ENCODE measurements at places on chromosomes 2 and 18.

DNA sequence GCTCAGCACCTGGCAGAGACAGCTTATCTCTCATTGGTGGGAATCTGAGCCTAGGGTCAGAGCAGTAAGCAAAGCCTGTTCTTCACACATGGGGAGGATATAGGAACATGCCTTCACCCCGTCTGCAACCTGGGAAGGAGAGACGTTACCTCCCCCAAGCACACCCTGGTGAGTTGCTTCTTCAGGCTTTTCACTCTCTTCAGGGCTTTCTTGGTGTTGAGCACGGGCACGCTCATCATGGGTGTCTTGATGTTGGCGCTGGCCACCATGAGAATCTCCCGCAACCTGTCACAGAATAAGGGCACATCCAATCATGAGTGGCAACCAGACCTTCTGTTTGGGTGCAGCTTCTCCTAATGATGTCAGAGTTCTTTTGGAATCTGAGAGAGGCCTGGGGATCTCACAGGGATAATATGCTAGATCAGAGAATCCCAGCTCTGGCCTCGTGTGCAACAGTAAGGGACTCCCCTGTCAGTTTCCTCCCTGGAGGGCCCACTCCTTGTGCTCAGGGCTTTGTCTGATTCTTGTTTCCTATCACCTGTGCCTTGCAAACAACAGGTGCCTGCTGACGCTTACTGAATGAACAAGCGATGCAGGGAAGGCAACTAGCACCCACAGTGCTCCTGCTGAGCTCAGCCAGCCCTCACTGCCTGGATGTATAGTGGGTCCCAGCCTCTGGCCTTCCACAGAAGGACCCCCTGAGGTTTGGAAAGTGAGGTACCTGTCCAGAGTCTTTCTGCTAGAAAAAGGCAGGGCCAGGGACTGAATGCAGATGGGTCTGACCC is 66.3 kb downstream of the POLR1A start:
- DNase-seq: no peak

- DNase-seq: no peak
Observed at GRCh38 chr2:129865976-129866375, 113.5 kb upstream of the RAB6C start.

- DNase-seq: no peak
Observed at GRCh38 chr18:76491776-76492668, 3.0 kb downstream of the ZNF516 start.

- DNase-seq: no peak
Observed at GRCh38 chr2:217851191-217852020, 151.4 kb downstream of the TNS1 start.

DNA sequence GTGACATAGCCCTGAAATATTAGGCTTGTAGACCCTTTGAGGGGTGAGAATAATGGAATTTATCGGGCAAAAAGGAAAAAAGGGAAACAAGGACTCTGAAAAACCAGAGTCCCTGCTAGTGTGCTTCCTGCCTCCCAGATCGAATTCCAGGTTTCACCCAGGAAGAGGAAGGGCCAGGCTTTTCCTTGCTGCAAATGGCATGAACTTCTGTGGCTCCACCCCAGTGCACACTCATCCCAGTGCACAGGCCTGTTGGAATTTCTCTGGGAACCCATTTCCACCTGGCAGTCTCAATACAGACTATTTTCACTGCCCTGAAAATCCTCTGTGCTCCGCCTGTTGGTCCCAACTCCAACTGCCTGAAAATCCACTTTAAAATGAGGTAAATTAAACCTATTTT is 29.9 kb downstream of the C18orf54 start:
- DNase-seq: no peak

- DNase-seq: no peak
Observed at GRCh38 chr2:14826518-14826917, 194.0 kb downstream of the LRATD1 start.

DNA sequence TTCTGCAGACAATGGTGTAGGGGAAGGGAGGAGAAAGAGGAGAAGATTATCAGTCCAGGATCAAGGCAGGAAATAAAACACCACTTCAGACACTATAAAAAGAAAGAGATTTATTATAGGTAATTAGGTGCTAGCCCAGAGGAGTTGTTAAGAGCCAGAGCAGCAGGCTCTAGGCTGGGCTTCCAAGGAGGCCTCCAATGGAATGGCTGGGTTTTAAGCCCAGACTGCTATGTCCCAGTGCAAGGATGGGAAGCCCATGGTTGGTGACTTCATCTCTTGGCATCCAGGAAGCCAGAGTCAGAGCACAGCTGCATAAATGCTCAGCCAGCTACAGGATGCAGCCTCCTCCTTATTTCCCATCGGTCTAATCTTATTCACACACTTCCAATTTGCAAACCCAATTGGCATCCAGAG is 95.6 kb downstream of the LAMA3 start:
- no peak for DNase-seq

Measured in activated T-helper 1 cell treated with anti-CD3 and anti-CD28 coated beads, Interleukin-2, amount 50 U/mL, for 16 hours (primary cell).